ENCODE measurements at places on chromosomes 2 and 18. TPM values are rescaled to one million over a fixed set of nuclear protein-coding genes. Genes with fewer than 3 reads are reported as not detected.

Gene PMAIP1
- 83.6 TPM for total RNA-seq

Gene LOXHD1
- not detected for total RNA-seq

DNA sequence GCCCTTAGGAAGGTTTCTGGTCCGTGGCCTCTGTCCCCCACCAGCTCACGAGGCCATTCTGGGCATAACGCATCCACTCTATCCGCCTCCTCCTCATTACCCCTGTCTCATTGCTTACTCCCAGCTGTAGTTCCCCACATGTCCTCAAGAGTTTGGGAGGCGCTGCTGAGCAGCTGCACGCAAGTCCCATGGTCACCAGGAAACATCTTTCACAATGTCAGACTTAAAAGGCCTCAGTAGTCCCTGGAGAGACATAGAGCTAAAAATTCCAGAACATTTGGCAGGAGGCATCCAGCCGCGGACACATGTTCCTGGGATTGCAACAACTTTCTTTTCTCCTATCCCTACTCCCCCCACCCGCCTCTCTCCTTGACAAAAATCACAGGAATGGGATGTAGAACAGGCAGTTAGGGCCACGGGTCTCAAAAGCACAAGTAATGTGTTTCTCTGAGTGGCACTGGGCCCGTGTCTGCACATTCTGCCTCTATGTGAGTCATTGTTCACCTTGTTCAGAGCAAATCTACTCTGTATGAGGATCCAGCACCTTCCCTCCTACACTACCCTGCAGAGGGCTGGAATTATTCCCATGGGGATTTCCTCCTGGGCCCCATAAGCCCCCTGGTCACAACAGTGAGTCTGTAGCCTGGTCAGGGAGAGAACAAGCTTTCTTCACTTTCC lies 8.1 kb downstream of the LBH start:
- peak; percentile 84 for DNase-seq

DNA sequence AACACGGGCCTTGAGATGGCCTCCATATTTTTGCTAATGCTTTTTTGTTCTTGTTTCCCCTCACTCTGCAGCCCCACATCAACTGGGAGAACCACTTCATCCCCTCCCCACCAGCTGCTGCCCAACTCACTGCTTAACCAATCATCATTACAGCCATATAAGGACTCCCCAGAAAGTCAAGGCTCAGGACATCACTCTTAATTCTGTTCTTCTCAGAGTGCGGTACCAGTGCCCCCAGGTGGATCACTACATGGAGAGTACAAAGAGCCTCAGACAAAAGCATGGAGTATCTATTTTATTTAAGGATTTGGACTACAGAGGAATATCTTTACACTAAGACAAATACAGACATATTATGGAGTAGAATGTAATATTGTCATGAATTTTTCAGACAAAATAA lies 340.6 kb downstream of the PAX3 start:
- DNase-seq = no peak

- DNase-seq = no peak
These were observed 27.3 kb upstream of the NTSR2 start for GRCh38 chr2:11697103-11697871.

GRCh38 chr2:240041363-240041762 lies 11.1 kb upstream of the OR6B2 start:
- no peak for DNase-seq

DNA sequence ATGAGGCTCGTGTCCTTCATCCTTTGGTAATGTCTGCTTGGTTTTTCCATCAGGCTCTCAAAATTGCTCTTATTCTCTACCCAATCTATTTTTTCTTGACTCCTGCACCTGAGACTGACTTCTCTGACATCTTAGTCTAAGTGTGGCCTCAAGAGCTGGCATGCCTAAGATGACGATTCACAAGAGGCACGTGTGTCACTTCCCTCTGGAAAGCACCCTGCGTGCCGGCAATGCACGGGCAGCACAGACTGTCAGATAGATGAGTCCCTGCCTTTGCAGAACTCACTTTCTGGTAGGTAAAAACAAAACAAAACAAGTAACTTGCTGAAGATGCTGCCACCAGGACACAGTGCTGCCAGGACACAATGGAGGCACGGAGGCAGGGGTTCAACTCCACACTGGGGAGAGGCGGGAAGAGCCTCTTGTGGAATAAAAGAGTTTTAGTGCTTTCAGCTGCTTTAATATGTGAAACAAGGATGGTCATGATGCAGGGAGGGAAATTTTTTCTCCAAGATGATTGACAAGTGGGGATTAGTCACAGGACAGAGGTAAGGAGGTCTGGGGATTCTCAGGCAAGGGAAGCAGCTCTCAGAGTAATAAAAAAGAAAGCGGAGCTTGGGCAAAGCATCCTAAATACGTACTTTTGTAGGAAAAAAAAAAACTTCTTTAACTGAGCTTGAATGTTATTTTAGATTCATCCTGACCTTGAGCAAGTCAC lies 27.3 kb downstream of the CYB5A start:
- no peak for DNase-seq

DNA sequence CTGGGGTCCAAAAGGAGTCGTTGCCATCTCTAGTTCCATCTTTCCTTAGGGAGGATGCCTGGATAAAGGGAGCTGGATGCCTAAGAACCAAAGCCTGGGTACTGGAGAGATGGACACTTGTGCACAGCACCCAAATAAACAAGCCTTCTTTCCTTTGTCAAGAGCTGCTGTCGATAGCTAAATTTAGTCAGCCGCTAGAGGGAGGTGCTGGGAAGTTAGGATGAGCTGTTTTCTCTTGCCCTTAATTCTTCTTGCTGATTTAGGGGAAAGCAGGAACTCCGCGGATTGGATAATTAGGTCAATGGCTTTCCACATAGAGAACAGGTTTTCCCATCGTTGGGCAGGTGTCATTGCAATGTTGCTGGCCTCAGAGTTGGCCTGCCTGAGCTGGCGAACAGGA lies 30.9 kb upstream of the SERPINB12 start:
- DNase-seq = no peak

DNA sequence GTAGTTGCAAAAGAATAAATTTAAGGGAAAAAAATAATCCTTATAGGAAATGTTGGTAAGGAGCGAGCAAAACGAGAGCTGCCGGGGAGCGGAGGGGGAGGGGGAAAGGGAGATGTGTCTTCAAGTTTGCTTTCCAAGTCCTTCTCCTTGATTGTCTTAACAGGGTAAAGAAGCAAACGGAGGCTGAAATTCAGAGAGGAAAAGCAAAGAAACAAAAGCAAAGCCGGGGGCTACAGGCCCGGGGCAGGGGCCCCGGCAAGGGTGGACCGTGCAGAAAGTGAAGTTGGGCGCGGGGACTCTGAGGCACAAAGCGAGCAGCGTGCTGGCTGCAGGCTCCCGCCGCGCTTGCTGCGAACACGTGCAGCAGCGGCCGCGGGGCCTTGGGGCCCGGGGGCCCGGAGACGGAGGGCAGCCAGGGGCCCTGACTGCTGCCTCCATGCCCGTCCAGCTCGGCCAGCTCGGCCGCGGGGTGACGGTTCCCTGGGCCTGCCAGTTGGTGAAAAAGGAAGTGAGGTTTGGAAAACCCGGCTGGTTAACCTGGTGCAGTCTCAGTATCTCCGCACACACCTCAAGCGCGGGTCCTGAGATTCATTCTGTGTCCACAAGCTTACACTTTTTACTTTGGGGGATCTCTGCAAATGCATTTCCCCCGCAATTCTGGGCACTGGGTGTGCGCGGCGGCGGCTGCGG lies 4.1 kb downstream of the BCL11A start:
- DNase-seq = no peak

DNA sequence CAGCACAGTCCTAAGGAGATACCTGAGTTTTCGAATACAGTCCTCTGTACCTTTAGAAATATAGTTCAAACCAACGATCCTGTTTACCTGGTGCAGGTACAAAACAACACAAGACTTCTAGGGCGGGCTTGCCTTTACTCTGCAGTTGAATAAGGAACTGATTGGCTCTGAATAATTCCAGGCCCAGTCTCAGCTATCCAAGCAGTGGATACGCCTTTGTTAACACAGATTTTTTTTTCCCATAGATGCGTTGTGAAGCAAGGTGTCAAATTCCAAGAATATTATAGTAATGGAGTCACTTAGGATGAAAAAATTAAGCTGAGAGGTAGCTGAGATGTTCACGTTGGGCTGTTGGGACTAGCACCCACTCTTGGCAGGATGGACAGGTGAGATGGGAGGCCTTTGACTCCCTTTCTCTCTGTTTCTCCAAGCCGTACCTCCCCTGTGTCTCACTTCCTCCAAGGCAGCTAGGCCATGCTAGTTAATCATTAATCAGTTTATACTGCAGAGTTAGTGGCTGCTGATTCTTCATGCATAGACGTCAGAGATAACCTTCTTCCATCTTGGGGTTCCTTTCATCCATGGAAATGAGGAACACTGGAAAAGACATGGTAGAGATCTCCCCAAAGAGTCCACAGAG lies 380.8 kb upstream of the ACVR2A start:
- DNase-seq = no peak

- DNase-seq = no peak
These were observed 128.3 kb downstream of the SH3BP4 start for GRCh38 chr2:235080101-235080500.

GRCh38 chr2:177501186-177501585 lies 108.6 kb downstream of the AGPS start:
- no peak for DNase-seq

- DNase-seq = no peak
These were observed 15.9 kb downstream of the SCG2 start for GRCh38 chr2:223586261-223586660.

DNA sequence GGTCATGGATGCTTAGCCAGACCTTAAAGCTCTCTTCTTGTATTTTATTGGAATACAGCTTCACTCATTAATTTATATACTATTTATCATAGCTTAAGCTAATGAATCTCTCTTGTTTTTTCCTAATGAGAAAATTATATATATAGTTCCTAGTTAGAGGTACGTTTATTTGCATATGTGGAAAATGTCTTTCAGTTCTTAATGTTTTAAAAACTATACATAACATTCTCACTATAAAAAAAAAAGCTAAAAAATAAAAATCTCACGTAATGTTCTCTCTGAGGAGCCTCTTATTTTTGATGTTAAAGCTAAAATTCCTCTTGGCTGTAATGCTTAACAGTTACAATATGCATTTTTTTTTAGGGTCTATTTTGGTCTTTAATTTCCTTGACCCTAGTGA lies 16.6 kb downstream of the UGP2 start:
- no peak for DNase-seq

DNA sequence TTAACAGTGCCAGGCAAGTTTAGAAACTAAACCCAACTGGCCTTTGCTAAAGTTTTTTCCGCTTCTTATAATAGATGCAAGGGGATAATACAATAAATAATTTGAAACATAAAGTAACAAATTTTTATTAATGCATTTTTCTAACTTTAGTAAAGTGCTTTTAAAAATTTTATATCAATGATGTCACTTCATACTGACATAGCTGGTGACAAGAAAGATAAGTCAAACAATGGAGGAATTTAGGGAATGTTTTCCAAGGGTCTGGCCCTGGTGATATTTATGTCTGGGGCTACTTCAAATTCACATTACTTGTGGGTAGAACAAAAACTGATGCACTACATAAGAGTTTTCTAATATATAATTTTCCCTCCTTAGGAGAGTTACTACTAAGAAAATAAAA lies 61.2 kb upstream of the CBLN2 start:
- DNase-seq = no peak

Gene SH2D6
- total RNA-seq = 1.4 TPM

All from CD8-positive, alpha-beta memory T cell (primary cell).